Karpas-422 (cell line): ENCODE measurements at places on chromosomes 4 and X.
A peak's percentile ranks its signal among the peaks of the same experiment; 100 is the strongest.

DNA sequence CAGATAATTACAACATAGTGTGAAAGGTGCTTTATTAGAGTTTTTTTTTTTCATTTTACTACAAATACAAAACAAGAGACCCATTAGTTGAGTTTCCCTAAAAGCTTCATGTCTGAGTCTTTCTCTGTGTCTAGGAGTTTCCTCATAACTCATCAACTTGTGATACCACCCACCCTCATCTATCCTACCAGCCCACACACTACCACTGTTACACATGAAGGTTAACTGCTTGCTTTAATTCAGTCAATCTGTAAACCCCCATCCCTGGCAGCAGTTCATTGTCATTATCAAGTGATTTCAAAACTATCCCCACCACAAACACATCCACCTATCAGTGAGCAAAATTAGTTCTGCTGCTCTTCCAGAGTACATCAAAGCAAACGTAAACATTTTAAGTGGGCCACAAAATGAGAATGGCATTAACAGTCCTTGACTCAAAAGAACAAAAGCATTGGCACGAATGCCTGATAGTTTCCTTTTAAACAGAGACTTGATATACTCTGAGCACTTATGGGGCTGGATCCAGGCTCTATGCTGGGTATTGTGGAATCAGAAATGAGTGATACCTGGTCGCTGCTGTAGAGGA lies 331.6 kb upstream of the FAM241A start:
- DNase-seq = no peak

DNA sequence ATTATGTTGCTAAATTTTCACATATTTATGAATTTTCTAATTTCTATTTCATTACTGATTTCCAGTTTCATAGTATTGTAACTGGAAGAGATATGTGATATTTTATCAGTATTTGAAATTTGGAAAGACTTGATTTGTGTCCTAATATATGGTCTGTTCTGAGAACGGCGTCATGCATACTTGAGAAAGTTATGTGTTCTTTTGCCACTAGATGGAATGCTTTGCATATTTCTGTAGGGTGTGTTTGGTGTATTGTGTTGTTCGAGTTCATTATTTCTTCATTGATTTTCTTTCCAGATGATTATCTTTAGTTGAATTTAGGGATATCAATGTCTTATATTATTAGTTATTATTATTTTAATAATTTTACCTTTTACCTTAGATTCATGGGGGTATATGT lies 110.6 kb upstream of the ITM2A start:
- no peak for DNase-seq

DNA sequence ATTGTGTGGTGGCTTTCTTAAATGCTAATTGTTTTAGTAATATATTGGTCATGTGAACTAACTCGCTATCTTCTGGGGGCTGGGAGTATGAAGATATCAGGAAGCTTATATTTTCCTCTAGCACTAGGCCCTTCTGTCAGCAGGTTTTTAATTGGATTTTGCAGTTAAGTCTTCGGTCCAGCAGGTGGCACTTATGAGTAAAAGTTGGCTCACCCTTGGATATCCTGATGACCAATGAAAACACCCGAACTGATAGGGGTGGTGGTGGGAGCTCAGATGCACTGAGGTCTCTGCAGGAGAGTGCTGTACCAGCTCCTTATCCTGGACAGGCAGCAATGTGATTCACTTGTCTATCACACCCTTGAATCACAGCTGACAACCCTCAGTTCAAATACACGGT lies 1365.8 kb upstream of the DIAPH2 start:
- peak; percentile 54 for DNase-seq

GRCh38 chrX:141701072-141701471 lies 2.5 kb upstream of the SPANXD start:
- DNase-seq = no peak

GRCh38 chr4:173714456-173714855 lies 184.4 kb upstream of the HAND2 start:
- DNase-seq = no peak

DNA sequence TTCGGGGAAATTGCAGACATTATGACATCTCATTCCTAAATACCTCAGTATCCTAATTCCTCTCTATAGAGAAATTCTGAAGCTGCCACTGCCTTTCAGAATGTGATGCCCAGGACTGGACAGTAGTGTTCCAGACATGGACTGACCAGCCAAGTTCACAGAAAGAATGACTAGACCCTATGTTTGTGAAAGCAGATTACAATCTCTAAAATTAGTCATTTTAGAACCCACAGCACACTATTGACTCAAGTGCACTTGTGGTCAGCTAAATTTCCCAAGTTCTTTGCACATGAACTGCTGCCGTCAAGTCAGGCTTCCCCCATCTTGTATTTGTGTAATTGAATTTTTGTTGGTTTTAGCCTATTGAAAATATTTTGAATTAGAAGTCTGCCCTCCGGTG lies 81.0 kb upstream of the ESX1 start:
- DNase-seq = no peak

GRCh38 chrX:149504226-149504914 lies 736 bp downstream of the IDS start:
- peak; percentile 95 for DNase-seq
